ENCODE measurements at places on chromosomes 3 and 15.
A peak's percentile ranks its signal among the peaks of the same experiment; 100 is the strongest.

DNA sequence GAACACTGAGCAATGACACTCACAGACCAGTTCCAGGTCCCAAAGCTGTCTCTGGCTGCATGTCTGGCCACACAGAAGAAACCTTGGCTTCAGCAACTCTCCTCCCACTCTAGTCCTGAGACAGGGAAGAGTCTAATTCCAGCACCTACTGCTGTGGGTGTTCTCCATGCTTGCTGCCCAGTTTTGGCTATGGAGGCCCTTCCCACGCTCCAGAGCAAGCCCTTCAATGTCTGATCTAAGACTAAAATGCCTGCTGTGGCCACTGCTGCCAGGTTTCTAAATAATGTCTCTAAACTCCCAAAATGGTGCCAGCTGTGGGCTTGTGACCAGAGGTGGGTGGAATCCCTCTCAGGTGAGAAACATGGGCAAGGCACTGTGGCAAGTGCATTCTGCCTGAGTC lies 531.3 kb downstream of the GRM7 start:
- DNase-seq, result no peak

DNA sequence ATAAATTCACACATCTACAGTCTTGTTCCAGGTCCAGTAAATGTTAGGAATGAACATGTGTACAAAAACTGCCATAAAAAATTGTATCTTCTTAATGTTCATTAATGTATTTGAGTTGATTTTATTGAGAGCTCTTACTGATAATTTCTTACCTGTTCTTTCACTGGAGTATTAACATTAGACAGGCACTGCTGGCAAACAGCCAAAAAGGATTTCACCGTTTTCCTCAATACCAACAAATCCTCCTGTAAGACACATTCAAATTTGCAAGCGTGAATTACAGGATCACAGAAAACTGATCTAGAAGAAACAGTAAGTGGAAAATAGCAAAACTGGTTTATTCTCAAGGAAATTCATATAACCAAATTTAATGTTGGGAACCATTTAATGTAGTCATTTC lies 127.4 kb downstream of the PCCB start:
- no peak for DNase-seq

GRCh38 chr3:27805282-27805681 lies 83.2 kb upstream of the EOMES start:
- DNase-seq, result no peak

DNA sequence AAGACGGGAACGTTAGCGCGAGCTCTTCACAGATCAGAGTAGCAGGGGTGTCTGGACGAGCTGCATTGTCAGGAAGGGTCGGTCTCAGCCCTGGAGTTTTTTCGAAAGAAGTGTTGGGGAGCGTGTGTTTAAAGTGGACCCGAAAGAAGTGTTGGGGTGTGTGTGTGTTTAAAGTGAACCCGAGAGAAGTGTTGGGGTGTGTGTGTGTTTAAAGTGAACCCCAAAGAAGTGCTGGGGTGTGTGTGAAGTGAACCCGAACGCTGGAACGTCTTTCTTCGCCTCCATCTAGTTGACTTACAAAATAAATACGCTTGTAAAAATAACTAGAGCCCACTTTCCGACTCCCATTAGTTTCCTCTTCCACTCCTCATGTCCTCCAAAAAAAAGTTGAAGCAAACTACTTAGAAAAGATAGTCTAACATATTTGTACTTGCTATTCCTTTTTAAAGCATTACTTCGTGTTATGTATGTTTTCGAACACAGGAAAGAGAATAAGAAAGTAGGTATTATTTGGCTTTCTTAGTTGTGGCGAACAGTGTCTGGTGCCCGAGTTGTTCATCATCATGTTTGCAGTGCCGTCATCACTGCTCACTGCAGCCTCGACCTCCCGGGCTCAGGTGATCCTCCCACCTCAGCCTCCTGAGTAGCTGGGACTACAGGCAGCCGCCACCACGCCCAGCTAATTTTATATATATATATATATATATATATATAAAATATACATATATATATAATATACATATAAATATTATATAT lies 1.0 kb downstream of the LRCH3 start:
- DNase-seq, result no peak

DNA sequence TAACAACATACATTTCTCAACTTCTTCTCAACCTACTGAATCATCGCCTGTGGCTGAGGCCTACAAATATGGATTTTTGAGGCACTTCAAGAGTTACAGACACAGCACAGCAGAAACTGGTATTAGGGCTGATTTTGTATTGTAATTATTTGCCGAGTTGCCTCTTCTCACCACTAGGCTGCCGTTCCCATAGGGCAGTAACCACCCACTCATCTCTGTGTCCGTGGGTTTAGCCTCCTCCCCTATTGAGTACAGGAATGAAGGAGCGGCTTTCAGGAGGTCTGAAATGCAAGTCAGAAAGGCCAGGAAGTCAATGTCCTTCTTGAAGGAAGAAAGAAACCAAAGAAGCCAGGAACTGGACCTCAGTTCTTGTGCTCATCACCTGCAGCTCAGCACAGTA lies 220.8 kb downstream of the MTHFS start:
- no peak for DNase-seq

DNA sequence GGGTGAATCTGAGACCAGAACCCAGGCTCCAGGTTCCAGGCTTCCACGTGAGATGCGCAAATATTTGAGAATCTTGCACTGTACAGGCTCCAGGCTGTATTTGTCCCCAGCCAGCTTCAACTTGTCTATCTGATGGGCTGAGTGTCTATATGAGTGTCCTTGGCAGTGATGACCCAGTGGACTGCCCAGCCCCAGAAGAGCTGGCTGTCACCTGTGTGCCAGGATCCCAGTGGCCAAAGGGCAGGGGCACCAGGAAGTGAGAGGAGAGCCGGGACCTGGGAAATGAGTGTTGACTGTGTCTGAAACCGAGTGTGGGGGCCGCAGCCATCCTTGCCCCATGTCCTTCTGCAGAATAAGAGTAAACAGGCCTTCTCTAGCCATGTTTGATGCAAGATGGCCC lies 10.4 kb downstream of the FAH start:
- DNase-seq, result no peak

GRCh38 chr15:58694641-58695398 lies 54.7 kb downstream of the ADAM10 start:
- no peak for DNase-seq

GRCh38 chr3:98712726-98713125 lies 50.4 kb upstream of the ST3GAL6 start:
- DNase-seq, result no peak

DNA sequence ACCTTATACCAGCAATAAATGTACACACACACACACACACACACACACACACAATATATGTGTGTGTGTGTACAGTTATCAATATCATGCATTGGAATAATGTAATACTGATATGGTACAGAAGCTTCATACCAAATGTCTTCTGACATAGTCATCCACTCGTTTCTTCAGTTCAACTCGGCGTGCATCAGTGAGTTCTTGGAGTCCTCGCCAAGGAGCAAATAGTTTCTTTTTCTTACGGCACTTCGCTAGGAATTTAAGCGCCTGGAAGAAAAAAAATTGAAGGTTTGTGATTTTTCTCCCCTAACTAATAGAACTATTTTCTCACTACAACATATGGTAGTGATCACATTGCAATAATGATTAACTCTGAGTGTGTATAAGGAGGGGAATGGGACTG lies 32.1 kb upstream of the GOLGB1 start:
- no peak for DNase-seq

DNA sequence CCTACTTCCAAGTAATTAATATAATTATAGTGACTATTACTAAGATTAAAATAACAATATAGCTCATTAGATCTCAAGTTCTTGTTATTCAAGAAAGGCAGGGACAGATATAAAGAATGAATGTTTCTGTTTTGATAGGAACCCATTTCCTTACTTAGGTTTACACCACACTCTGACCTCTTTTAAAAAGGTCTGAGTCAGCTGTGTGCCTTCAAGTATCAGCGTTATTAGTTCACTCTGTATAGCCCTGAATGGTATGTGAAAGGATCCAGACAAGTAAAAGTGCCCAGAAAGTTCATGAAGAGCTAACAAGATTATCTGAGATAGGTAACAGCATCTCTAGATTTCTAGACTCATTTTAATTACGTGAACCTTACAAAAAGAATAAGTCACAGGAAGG lies 28.9 kb downstream of the PDCD10 start:
- DNase-seq, result no peak

DNA sequence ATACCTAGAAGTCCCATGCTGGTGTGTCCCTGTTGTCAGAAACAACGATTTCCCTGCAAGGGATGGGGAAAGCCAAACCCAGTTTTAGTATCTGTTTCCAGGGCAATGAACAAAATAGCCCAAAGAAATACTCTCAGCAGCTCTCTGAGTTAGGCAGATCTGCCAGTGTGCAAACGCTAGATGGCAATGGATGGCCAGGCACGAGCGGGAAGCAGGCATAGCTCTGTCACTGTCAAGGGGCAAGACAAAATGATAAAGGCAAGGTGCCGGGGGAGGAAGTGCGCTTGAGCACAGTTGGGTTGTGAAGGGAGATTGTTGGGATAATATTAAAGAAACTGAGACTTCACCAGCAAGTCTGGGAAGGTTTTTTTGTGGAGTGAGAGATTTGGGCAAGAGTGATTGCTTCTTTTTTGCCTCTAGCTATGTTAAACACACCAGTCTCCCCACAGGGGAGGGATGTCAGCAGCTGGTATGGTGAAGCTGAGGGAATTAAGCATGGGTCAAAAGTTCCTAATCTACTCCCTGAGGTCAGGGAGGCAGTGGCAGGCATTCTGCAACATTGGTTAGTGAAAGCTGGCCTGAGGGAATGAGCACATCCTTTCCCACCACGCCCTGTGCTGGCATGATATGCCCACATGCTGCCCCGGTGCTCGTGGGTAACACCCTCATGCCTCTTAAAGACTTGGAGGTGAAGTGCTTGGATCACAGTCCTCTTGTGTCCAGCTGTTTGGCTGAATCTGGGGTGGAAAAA lies 117.5 kb downstream of the PDCD6IP start:
- DNase-seq, result peak; percentile 5

GRCh38 chr3:182111967-182112366 lies 400.2 kb downstream of the SOX2 start:
- DNase-seq, result no peak

DNA sequence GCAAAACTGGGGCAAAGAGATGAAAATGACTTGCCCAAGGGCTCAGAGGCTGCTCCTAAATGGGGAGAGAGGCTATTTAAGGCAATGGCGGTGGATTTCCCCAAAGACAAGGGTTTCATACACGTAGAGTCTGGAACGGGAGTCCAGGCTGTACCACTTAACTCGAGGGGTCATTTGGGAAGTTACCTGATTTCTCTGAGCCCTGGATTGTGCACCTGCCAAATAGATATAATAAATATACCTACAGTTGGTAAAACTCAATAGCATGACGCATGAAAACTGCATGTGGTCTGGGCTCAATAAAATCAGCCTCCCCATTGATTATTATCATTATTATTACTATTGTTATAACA lies 1.3 kb upstream of the ITPR1 start:
- no peak for DNase-seq

DNA sequence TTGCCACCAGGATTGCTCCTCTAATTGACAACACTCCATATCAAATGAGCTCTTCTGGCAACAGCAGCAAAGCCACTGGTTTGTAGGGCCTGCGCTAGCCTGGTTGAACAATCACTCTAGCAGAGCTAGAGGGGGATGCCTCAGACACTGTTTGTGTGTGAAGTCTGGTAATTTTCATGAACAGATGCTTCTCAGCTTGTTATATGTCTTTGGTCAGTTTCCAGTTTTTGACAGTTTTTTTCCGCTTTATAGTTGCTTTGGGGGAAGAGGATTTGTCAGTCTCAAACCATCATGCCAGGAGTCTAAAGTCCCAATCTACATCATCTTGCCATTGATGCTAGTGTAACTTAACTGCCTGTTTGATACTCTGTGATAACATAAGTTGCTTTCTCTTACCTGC lies 136.0 kb downstream of the HCN4 start:
- no peak for DNase-seq

GRCh38 chr3:19749448-19750017 lies 184.5 kb downstream of the EFHB start:
- no peak for DNase-seq

DNA sequence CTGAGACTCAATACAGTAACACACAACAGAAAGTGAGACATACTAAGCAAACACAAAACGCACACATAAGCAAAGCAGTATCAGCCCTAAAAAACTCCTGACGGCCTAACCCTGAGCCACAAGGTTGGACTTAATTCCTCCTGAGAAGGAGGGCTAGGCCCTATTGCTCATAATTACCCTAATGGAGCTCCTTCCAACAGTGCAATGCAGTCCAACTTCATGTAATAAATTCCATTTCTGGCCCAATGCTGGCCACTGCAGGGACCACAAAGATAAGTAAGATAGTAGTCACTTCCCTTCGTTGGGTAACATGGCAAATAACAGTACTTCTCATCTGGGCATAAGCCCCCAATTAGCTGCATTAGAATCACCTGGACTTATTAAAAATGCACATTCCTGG lies 4.2 kb downstream of the VPS39 start:
- no peak for DNase-seq

- no peak for DNase-seq
Measured at GRCh38 chr15:56207092-56207491, 36.6 kb downstream of the RFX7 start.

- no peak for DNase-seq
Measured at GRCh38 chr3:5004319-5005152, 25.3 kb downstream of the BHLHE40 start.

- DNase-seq, result no peak
Measured at GRCh38 chr15:69500339-69500738, 47.7 kb downstream of the RPLP1 start.

- DNase-seq, result no peak
Measured at GRCh38 chr3:14609506-14609905, 42.1 kb upstream of the CCDC174 start.

DNA sequence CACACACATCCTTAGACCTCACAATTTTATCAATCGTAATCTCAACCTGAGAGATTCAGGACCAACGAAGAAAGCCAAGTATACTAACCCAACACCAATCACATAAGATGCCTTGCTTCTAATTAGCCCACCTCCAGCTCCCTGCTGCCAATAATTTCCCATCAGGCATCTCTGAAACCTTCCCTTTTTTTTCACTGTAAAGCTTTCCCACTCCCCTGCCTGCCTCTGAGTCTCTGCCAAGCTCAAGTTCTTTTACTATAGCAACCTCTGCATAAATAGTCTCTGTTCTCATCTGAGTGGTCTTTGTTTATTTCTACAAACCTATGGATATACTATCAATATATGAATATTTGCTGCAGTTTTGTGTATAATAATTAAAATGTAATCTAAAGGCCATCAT lies 86.5 kb downstream of the PIK3CB start:
- no peak for DNase-seq

- no peak for DNase-seq
Measured at GRCh38 chr3:33152363-33153360, 38.8 kb downstream of the CRTAP start.

GRCh38 chr15:96553451-96553850 lies 223.0 kb downstream of the NR2F2 start:
- DNase-seq, result no peak

DNA sequence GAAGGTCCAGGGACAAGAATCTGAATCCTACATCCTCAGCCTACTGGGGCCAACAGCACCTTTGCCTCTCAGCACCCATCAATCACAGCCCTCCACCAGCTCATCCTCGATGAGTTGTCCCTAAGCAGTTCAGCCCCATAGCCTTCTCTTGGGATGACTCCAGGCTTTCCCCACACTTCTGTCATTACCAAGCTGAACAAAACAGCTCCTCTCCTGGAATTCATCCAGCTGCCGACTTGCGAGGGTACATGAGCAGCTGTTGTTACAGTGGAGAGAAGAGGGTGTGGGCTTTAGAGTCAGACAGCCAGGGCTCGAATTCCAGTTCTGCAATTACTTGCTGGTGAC lies 69.0 kb upstream of the THBS1 start:
- no peak for DNase-seq

- no peak for DNase-seq
Measured at GRCh38 chr15:27514526-27514925, 543.5 kb downstream of the GABRG3 start.

GRCh38 chr3:13879946-13880810 lies at the start of gene WNT7A:
WNT7A (minus strand) TSS chr3:13880071; CDS start chr3:13879816, 255 bp downstream.
- DNase-seq, result peak; percentile 30
